NCI-H510A (cell line): ENCODE measurements at places on chromosomes 12 and 14.

DNA sequence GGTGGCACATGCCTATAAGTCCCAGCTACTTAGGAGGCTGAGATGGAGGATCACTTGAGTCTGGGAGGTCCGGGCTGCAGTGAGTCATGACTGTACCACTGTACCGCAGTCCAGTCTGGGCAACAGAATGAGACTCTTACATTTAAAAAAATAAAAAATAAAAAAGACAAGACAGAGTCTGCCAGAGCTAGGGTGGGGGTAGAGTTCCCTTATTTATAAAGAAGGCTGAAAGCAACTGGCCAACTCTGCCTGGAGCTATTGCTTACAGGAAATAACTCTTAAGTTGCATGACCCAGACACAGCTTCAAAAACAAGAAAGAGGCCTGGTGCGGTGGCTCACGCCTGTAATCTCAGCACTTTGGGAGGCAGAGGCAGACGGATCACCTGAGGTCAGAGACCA is 31.5 kb downstream of the NUMB start:
- DNase-seq = no peak

- DNase-seq = no peak
Observed at GRCh38 chr14:93824518-93825234, 36.4 kb upstream of the PRIMA1 start.

- DNase-seq = no peak
Observed at GRCh38 chr14:50067723-50068495, 48.5 kb downstream of the VCPKMT start.

- DNase-seq = peak; percentile 14
Observed at GRCh38 chr14:41606532-41607303, at the start of gene LRFN5. LRFN5 (plus strand) TSS chr14:41606876.

DNA sequence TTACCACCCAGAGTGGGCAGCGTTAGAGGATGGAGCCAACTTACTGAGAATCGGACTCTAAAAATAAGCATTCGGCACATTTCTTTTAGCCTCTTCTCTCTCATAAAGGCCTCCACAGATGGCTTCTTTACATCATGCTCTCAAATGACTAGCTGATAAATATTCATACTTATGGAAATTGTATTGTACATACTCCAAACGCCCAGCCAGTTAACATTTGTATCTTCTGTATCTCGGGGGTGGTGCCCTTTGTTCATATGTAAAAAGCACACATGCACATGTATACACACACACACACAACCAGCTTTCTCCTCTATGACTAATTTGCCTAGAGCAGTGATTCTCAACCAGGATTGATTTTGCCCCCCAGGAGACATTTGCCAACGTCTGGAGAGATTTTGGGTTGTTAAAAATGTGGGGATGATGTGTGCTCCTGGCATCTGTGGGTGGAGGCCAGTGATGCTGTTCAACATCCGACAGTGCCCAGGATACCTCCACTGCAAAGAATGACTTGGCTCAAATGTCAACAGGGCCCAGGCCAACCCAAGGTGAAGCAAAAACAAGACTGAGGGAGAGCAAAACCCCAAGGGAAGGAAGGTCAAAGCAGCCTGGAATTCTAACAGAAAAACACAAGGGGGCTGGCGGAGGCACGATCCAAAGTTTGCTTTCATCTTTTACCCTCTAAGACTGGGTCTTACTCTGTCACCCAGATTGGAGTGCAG is 15.2 kb upstream of the CDK2AP1 start:
- DNase-seq = no peak

- DNase-seq = peak; percentile 69
Observed at GRCh38 chr12:123512838-123513665, 20.5 kb downstream of the RILPL1 start.

DNA sequence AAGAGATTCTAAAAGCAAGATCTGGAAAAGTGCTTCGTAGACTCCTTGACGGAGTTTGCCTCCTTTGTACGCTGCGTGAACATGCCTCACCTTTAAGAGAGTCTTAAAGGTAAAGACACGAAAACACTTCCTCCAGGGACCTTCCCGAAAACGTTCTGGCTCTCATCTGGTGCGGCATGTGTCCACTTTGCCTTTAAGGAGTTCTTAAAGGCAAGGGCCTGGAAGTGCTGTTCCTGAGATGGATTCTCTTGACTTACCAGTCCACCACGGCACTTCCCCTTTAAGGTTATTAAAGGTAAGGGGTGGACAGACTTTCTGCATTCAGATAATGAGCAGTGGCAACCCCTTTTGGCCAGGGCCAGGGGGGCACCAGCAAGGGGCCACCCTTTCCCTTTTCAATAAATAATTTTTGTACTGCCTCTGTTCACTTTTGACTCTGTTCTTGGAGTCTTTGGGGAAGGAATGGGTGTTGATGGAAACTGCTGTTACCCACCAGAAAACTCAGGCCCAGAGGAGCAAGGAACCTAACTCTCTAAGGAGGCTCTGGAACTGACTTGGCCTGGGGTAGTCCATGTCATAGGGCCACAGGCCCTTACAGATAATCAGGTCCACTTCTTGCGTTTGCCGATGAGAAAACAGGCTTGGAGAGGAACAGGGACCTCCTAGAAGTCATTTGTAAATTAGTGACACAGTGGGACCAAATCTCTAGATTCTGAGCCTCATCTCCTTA is 4.4 kb downstream of the REM2 start:
- DNase-seq = peak; percentile 84

- no peak for DNase-seq
Observed at GRCh38 chr14:39006721-39007410, 96.2 kb downstream of the SEC23A start.

- no peak for DNase-seq
Observed at GRCh38 chr12:110171186-110171538, 47.0 kb downstream of the IFT81 start.

- DNase-seq = peak; percentile 59
Observed at GRCh38 chr12:20807192-20808080, 3.1 kb upstream of the SLCO1B3 start.

DNA sequence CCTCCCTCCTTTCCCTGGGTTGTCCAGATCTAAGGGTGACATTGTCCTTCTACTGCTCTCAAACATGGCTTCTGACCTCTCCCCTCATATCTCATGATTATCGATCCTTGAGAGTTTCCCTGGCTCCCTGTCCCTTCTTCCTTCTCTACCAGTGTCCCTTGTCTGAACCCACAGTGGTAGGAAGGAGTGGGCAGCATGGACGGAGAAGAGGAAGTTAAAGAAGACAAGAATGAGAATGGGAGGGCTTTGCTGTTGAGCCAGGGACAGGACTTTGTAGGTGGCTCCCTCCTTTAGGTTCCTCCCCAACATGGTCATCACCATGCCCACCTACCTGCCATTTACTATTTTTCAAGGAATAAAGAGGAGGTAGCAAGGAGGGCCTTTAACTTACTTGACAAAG is 166.7 kb downstream of the TMEM117 start:
- DNase-seq = no peak

GRCh38 chr14:95101736-95102679 is 55.3 kb downstream of the DICER1 start:
- no peak for DNase-seq

DNA sequence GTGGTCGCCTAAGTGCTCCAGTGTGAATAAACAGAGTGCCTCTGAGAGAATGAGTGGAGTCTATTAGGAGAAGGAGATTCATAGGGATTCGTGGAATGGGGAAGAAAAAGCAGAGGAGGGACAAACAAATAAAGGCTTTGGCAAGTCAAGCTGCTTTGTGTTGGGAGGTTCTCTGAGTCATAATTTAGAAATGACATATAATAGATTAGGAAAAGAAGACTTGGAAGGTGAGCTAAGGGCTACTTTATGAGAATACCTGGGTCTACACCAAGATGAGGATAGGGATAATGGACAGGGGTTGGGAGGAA is 6.4 kb upstream of the NTN4 start:
- no peak for DNase-seq
